ENCODE measurements at places on chromosomes 1 and 21. TPM values are rescaled to one million over a fixed set of nuclear protein-coding genes. Genes with fewer than 3 reads are reported as not detected.

The PYGO2 gene
- total RNA-seq = 28.9 TPM

The EDEM3 gene
- total RNA-seq = 41.9 TPM

The PLA2G2F gene
- total RNA-seq = not detected

The OR2L13 gene
- total RNA-seq = not detected

The FAM167B gene
- 5.2 TPM for total RNA-seq

The AGBL4 gene
- total RNA-seq = not detected

The CD244 gene
- not detected for total RNA-seq

The SELP gene
- not detected for total RNA-seq

The FMO4 gene
- total RNA-seq = 1.3 TPM

The ABCG1 gene
- total RNA-seq = 0.43 TPM

The PLXNA2 gene
- total RNA-seq = 1.9 TPM

The CD247 gene
- not detected for total RNA-seq

The FBXO28 gene
- total RNA-seq = 41.5 TPM

The GREM2 gene
- 1.3 TPM for total RNA-seq

The PPCS gene
- 78.3 TPM for total RNA-seq

The FLG2 gene
- total RNA-seq = not detected

The DISC1 gene
- 9.9 TPM for total RNA-seq

The ATP1A2 gene
- not detected for total RNA-seq

The C1orf210 gene
- total RNA-seq = not detected

The IPO13 gene
- 20.7 TPM for total RNA-seq

The RUNX3 gene
- not detected for total RNA-seq

The OR4F16 gene
- total RNA-seq = 0.32 TPM

The MFAP2 gene
- 70.2 TPM for total RNA-seq

The S100A12 gene
- total RNA-seq = not detected

The ASCL5 gene
- total RNA-seq = not detected

The OR6N1 gene
- total RNA-seq = not detected

The RAVER2 gene
- total RNA-seq = 9.1 TPM

The FAM131C gene
- not detected for total RNA-seq

The ADAM30 gene
- under 0.01 TPM for total RNA-seq

The BRINP3 gene
- not detected for total RNA-seq

The GPATCH3 gene
- 7.3 TPM for total RNA-seq

The CLDN8 gene
- not detected for total RNA-seq

The LMX1A gene
- not detected for total RNA-seq

The C8B gene
- not detected for total RNA-seq

The DISP3 gene
- total RNA-seq = not detected

The DCDC2B gene
- not detected for total RNA-seq

The ZMPSTE24 gene
- total RNA-seq = 110 TPM

The CD160 gene
- under 0.01 TPM for total RNA-seq

The NBPF20 gene
- 2.6 TPM for total RNA-seq

The PTGFRN gene
- total RNA-seq = 22.5 TPM

The CHAF1B gene
- 3.9 TPM for total RNA-seq

The HMCN1 gene
- total RNA-seq = 5.2 TPM

The RIMKLA gene
- total RNA-seq = under 0.01 TPM

The SCYL3 gene
- total RNA-seq = 8.4 TPM

The LRP8 gene
- total RNA-seq = 27.6 TPM

The NUCKS1 gene
- total RNA-seq = 233 TPM

The MROH9 gene
- total RNA-seq = under 0.01 TPM

The AGT gene
- total RNA-seq = 0.32 TPM

All from fibroblast of villous mesenchyme (primary cell).